ENCODE measurements at places on chromosomes 2 and 18.

GRCh38 chr2:31235504-31235902 lies 1.6 kb downstream of the EHD3 start:
- DNase-seq: no peak

- DNase-seq: no peak
These were observed 85.3 kb downstream of the ACVR1 start for GRCh38 chr2:157790780-157791179.

GRCh38 chr2:153567367-153567766 lies 88.8 kb upstream of the RPRM start:
- DNase-seq: no peak

DNA sequence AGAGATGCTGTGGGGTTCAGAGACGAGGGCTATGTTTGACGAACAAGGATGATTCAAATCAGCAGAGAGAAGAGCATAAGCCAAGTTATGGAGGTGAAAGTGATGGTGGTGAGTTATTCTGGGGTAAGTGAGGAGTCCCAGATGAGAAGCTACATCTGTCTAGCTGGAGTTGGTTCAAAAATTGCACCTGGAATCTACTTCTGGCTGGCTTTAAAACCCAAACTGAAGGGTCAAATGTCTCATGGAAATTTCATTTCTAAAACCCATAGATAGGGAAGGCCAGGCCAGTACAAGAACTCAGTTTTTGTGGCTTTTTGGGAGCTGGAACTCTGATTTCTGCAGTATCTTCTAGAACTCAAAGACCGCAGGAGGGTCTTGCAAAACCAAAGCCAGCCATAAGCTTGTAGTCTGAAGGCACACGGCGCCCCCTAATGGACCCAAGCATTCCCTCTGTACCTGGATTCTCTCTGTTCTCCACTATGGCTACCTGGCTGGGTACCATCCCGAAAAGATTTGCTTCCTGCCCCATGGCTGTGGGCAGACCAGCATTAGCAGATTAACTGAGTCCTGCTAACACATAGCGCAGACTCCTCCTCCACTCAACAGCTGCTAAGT lies 229.1 kb upstream of the SLC14A2 start:
- DNase-seq: peak; percentile 16

GRCh38 chr2:216775043-216775453 lies 79.7 kb upstream of the IGFBP5 start:
- no peak for DNase-seq

DNA sequence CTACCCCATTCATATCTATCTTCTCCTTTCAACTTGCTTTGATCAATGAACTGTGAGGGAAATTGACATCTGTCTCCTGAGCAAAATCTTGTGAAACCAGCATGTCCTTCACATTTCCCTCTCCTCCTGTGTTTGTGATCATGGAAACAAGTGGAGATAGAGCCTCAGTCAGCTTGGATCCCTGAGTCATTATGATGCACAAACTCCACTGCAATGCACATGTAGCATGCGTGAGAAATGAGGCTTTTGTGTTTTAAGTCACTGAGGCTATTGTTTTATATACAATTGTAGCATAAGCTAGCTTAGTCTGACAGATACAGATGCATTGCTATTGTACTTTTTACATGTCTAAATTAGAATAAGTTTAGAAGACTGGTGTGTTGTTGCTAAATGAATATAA lies 85.2 kb upstream of the HNMT start:
- DNase-seq: no peak

- DNase-seq: no peak
These were observed 351.0 kb upstream of the POU3F3 start for GRCh38 chr2:104502901-104503300.

DNA sequence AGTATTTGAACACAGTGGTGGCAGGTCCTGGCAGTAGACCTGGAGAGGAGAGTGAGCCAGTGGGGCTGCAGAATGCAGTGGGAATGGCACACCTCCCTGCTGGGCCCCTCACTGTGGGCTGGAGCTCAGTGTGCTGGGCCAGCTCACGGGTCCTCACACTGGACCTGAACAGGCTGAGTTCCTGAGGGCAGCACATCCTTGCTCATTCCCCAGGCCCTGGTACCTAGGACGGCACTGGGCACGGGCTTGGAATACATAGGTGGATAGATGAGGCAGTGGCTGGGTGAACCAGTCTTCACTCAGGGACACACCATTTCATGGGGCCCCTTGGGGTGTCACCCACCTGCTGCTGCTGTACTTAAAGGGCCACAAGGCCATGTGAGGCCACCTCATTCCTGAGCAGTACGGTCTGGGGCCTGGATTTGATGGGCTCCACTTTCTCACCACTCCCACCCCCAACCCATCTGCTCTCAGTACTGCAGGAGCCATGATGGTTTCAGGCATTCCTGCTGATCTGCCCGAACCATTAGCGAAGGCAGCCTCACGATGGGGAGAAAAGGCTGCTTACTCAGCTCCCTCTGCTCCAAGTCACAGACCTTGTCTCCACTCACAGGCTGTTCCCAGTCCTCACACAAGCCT lies 4.2 kb downstream of the TMEM177 start:
- DNase-seq: no peak

- no peak for DNase-seq
These were observed 229.6 kb downstream of the GBX2 start for GRCh38 chr2:235938611-235939010.

GRCh38 chr18:11042247-11042646 lies 107.1 kb downstream of the PIEZO2 start:
- no peak for DNase-seq

DNA sequence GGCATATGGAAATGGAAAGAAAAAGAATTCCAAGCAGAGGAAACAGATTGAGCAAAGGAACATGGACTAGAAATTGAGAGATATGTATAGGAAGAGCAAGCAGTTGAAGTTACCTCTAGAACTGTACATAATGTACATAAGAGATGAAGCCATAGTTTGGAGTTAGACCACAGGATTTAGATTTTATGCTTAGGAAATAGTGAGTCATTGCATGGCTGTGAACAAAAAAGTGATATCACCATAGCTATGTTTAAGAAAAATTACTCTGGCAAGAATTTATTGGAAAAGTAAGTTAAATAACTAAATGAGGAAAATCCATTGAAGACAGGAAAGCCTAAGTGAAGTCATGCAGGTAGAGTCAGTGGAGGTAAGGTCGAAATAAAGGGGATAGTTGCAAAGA lies 99.4 kb upstream of the GALNT5 start:
- DNase-seq: no peak

- DNase-seq: no peak
These were observed 79.0 kb downstream of the LBH start for GRCh38 chr2:30310371-30310770.

DNA sequence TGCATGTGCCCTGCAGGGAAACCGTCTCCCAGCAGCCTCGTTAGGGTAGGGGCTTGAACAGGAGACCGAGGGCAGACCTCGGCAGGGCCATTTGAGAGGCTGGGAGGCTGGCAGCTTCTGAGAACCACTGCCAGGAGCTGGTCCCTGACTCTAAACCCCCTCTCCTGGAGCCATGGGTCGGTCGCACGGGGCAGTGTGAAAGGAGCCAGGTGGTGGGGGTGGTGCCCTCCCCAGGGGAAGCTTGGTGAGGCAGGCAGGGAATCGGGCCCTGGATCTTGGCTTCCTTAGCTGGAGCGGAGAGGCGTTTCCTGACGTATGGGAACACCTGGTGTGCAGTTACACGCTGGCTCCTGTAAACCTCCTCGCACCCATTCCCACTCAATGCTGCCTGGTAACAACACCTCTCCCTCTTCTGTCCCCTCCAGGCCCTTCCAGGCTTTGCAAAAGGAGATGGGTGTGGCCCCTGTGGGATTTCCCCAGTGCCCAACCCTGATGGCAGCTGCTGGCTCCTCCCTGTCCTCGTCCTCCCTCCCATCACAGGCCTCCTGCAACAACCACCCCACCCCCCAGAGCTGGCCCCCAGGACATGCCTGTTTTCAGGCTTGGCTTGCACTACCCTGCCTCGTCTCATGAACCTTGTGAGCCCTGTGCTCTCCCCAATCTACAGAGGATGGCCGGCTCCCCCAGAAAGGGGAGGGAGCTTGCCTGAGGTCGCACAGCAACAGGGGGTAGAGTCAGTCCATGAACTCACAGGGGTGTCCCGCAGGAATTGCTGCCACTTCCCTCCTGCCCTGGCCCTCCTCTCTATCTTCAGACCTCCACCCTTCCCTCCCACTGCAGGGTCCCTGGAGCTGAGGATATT lies 24.4 kb downstream of the ADRA2B start:
- peak; percentile 59 for DNase-seq

GRCh38 chr18:65754121-65754520 lies 3.3 kb downstream of the CDH7 start:
- DNase-seq: no peak

GRCh38 chr2:140770645-140771044 lies 1360.2 kb downstream of the LRP1B start:
- no peak for DNase-seq

DNA sequence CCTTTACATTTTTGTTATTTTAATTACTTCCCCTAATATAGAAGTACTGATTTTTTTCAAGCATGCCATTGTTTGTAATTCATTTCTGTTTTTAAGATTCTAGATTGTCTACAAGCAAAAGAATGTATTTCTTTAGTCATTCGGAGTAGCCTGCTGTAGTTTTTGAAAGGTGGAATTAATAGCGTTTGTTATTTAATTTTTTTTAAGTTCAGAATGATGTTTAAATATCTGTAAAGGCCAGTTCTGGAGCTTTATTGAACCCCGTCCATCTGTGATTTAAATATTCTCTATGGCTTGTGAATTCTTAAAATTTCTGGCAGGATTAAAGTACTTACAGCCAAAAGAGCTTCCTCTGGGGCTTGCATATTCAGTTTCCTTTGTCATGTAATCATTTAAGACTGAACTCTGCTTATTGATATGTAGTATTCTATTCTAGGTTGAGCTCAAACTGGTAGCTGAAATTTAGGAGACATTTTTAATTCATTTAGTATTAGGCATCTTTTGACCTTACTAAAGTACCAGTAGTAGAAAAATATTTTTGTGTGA lies 5.2 kb downstream of the TGIF1 start:
- no peak for DNase-seq

- DNase-seq: no peak
These were observed 13.1 kb downstream of the DSG2 start for GRCh38 chr18:31511098-31511497.

DNA sequence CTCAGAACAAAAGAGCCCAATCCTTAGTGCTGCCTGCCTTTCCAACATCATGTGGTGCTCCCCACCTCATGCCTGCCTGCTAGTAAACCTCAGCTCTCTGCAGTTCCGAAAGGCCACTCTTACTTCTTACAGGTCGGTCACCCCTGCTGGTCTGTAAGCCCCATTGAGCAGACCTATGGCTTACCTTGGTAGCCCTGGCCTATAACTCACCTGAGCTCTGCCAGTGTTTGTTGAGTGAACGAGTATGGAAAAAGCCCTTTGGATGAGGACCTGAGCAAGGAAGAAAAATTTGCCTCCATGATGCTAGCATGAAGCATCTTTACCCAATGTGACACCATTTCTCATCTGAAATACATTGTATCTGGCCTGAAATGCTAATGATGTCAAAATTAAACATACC lies 83.3 kb downstream of the LIPG start:
- DNase-seq: no peak

- DNase-seq: no peak
These were observed 85.3 kb downstream of the PIEZO2 start for GRCh38 chr18:11064106-11064505.

DNA sequence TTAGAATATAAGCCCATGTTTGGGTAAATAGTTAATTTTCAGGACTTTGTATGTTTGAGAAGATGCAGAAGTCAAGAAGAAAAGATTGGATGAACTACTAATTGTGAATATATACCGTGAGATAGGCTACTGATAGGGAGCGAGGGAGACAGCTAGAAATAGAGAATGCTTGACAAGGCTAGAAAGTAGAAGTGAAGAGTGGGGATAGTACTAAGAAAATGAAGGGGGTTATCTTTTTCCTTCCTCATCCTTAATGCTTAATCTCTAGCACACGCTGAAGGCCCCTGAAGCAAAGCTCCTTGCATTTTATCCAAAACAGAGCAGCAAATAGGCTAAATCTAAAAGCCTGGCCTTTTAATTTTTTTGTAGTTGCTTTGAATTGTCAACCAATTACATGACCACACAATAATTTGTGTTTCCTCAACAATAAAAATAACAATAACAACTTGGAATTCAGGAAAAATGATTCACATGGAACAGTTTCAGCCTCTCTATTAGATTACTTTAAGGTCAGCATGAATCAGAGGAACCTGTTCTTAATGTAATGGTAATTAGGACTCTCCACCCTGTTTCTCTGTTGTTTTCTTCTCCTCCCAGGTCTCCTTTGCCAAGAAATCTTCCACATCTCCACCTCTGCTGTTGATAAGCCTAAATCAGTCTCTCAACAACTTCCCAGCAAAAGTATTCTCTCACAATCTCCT lies 1071.3 kb upstream of the ZEB2 start:
- DNase-seq: no peak

DNA sequence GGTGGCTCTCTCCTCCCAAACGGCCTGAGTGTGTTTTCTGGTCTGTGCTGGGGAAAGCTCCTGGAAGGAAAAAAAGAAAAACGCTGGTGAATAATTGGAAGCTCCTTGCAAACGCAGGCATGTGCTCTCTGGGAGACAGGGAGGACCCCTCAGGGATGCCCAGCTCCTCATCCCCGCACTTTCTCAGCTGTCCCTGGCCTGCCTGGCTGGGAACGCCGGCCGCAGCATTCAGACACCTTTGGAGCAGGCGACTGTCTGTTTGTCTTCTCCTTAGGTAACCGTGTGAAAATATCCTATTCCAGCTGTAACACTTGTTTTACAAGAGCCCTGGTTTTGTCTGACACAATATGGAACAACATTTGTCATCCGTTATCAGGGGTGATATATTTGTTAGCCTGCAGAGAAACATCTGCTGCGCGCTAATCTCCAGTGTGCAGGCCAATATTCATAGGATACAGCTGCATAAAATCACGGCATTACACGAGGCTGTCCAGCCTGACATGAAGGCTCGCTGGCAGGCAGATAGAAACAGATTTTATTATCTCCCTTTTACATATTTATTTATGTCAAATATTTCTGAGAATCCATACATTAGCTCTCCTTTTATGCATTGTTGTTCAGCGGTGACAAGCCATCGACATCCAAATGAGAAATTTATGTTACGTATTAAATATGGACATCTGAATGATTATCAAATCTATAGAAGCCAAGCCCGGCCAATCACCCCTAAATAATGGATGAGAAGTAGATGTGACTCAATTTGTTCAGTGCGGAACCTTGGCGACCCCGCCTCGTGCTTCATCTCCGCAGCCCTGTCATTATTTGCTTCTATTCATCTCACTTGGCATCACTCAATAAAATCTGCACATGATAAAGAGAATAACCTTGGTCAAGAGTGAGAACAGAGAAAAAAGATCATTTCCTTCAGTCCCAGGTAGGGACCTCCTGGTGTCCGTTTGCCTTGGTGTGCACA lies 675.1 kb upstream of the SALL3 start:
- no peak for DNase-seq

- no peak for DNase-seq
These were observed 22.1 kb downstream of the GPR39 start for GRCh38 chr2:132438691-132439090.
